GM13976 (cell line): ENCODE measurements at places on chromosomes 7 and 10.

DNA sequence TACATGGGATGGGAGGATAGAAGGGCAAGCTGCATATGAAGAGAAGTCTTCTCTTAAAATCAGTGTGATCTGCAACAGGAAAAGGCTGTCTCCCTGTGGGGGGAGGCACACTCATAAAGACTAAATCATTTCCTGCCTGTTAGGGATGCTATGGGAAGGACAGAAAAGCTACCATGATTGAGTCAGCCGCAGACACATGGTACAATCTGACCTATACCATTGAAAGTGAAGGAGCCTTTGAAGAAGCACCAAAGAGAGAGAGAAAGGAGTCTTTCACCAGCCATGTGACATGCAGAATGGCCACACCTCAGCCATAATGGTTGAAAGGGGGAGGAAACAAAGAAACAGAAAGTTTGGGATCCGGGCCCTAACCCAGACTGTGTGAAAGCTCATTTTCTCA lies 29.1 kb downstream of the NUDCD3 start:
- no peak for DNase-seq

- no peak for DNase-seq
Measured at GRCh38 chr7:34191771-34192479, 286.6 kb downstream of the BMPER start.

- DNase-seq = no peak
Measured at GRCh38 chr7:90167361-90167760, 13.1 kb downstream of the STEAP1 start.

DNA sequence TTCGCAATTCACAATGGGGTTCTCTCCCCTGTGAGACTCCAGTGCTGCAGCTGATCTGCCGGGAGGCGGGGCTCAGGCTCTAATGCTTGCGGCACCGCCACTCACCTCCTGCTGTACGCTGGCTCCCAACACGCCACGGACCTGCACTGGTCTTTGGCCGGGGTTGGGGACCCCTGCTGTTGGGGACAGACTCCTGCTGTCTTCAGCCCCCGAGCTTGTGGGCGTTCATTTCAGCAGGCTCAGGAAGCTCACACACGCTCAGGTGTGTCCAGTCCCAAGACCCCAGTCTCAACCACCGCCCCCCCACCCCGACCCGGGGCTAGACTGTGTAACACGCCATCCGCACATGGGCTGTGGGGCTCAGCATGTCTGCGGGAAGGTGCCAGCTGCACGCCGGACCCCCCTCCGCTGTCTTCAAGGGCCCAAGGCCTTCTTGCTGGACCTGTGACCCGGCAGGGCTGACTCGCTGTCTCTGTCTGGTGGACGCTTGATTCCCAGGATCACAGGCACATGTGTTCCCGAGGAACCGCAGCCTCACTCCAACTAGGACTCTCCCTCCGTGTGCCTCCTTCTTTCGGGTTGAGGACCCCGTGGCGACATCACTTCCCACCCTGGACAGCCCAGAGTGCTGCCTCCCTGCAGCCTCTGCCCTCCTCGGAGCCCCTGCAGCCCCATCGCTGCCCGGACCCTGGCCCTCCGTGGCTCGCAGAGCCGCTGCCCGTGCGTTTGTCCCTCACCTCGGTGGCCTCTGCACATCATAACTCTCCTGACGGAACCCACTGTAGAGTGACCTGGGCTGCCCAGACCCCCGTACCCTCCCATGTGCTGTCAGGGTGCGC lies 106.4 kb downstream of the DNAJB6 start:
- DNase-seq = no peak

- DNase-seq = no peak
Measured at GRCh38 chr10:836782-837181, 94.7 kb downstream of the LARP4B start.

- DNase-seq = no peak
Measured at GRCh38 chr7:17802056-17802455, 138.2 kb downstream of the SNX13 start.

- no peak for DNase-seq
Measured at GRCh38 chr7:158955932-158956804, 99.8 kb downstream of the DYNC2I1 start.

DNA sequence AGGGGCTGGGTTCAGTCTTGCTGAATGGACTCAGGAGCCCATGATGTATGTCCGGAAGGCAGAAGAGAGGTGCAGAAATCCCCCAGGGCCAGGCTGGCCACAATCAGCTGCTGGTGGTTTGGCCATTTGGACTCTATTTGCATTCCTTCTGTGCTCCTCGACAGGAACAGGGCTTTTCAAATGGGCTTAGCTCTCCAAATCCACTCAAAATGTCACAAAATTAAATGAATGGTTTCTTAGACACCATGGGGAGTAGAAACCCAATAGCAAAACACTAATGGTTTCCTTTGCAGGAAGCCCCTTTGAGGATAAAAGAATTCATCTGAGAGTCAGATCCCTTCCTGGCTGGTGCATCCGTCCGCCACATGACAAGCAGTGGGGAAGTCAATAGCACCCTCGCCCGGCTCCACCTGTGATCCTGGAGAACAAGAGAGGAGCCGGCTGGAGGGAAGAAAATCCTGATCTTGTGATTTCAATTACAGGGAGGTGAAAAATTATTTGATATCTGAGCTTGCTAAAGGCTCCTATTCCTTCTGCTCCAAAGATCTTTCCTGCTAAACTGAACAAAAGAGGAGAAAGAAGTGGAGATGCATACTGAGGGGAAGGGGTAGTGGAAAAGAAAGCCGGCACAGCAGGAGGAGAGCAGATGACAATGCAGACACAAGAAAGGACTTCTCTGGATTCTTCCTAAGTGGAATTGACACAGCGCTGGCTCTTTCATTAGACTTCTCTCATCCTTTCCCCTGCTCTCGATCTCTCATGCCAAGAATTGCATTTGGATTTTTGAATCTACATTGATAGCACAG lies 190.7 kb downstream of the C7orf25 start:
- DNase-seq = no peak

GRCh38 chr7:120064565-120064964 lies 208.4 kb upstream of the KCND2 start:
- DNase-seq = no peak

GRCh38 chr10:99555825-99556523 lies 23.2 kb downstream of the NKX2-3 start:
- DNase-seq = no peak

- DNase-seq = no peak
Measured at GRCh38 chr7:140611641-140612040, 29.0 kb downstream of the DENND2A start.
